ENCODE measurements at places on chromosomes 4 and X.

DNA sequence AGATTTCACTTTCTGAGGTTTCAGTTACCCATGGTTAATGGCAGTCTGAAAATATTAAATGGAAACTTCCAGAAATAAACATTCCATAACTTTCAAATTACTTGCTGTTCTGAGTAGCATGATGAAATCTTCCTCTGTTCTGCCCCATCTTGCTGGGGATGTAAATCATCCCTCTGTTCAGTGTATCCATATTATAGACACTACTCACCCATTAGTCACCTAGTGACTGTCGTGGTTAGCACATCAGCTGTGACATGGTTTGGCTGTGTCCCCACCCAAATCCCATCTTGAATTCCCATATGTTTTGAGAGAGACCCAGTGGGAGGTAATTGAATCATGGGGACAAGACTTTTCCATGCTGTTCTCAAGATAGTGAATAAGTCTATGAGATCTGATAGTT is 125.5 kb upstream of the GIMD1 start:
- no peak for DNase-seq

GRCh38 chr4:158182736-158183135 is 9.9 kb upstream of the GASK1B start:
- DNase-seq, result no peak

- DNase-seq, result no peak
These were observed 1.6 kb downstream of the KIT start for GRCh38 chr4:54659313-54659712.

GRCh38 chrX:115409551-115409950 is 120.0 kb downstream of the LUZP4 start:
- DNase-seq, result no peak

DNA sequence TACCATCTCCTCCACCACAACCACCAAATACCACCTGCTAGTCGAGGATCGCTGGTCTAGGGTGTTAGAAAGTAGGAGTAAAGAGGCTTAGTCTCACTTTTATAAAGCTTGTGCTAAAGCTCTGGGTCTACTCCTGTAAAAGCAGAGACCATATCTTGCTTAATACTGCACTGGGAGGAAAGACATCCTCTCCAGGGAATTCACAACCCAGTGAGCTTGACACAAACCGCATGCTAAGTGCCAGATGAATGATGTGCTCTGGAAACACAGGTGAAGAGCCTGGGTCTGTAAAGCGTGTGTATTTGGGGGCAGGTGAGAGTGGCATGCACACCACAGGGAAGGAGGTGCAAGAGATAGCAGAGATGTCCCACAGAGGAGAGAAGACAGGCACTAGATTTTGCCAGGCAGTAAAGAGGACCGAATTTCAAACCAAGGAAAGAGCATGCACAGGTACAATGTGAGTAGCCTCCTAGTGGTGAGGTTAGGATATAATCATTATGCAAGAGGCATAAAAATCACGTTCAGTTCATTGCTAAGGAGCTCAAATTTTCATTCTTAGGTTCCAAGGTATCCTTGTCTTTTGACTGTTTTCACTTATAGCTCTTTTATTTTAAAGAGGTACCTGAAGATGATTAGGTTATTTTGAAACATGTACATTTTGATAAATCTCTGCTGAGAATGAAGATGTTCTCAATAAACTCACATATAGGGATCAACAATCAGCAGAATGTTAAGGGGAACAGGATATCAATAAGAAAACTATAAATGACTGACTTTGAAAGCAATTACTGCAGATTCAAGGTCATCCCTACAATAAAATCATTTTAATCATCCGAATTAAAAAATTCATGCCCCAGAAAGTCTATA is 20.7 kb downstream of the TAPT1 start:
- DNase-seq, result no peak

GRCh38 chrX:39654183-39654925 is 443.4 kb downstream of the BCOR start:
- no peak for DNase-seq

DNA sequence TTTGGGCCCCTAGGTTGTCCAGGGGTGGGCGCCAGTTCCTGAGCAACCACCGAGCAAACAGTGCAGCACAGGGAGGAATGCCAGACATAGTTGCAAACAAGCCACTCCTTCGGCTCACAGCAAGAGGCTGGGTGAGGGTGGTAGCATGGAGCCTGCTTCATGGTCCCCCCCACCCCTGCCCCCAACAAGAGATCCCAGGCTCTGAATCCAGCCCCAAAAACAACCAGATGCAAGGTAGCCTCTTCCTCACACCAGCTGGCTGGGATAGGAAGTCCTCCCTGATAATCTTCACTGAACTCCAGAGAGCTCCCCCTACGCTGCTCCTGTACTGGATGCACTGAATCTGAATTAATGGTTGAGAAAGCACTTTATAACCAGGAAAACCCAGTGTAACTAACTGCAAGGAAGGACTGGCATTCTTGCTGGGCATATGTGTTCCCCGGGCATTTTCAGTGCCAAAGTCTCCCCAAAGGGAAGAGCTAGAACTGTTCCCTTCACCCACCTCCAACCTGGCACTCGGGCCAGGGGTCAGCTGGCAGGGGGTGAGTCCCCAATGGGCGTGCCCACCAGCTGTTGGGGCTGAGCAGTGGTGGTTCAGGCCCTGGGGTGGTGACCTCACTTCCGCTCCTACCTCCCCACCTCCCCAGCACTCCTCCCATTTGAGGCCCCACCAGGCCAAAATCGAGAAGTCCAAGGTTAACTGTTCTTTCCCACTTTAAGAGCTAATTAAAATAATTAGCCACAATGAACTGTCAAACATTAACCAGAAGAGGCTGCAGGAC is 1.5 kb downstream of the ELF4 start:
- DNase-seq, result no peak

- DNase-seq, result no peak
These were observed 47.1 kb downstream of the FAM13A start for GRCh38 chr4:89009761-89010369.

GRCh38 chr4:47065051-47065481 is 33.7 kb downstream of the GABRB1 start:
- no peak for DNase-seq

DNA sequence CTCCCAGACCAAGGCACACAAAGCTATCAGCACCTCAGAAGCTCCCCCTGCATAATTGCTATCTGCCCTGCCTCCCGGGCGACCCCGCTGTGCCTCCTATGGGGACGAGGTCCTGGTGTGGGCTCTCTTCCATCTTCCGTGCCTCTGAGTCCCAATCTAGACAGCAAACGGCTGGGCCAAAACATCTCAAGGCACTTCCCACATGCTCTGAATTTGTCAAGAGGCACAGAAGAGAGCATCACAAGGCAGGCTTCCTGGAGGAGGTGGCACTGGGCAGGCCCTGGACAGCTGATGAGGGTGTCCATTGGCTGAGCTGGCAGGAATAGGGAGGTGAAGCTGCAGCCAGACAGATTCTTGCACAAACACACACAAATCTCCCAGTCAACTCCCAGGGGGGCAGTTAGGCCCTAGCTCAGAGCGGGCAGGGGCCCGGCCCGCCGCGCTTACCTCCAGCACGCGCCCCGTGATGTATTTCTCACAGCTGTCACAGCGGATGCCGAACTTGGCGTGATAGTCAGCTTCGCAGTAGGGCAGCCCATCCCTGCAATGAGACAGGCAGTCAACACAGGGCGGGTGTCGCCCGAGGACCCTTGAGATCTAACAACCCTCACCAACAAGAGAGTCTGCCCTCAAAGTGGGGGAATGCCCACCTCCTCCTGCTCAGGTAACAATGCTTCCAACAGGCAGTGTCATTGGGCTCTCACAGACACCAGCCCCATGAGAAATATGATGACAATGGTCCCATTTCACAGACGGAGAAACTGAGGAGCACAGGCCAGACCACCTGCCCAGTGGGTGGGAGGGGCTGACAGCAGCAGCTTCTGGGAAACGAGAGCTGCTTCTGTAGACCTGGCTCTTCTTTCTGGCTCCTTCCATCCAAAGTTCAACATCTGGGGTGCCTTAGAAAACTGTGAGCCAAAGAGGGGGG is 81.2 kb downstream of the ABLIM2 start:
- no peak for DNase-seq

- no peak for DNase-seq
These were observed 28.4 kb downstream of the CXCL1 start for GRCh38 chr4:73897380-73898136.

DNA sequence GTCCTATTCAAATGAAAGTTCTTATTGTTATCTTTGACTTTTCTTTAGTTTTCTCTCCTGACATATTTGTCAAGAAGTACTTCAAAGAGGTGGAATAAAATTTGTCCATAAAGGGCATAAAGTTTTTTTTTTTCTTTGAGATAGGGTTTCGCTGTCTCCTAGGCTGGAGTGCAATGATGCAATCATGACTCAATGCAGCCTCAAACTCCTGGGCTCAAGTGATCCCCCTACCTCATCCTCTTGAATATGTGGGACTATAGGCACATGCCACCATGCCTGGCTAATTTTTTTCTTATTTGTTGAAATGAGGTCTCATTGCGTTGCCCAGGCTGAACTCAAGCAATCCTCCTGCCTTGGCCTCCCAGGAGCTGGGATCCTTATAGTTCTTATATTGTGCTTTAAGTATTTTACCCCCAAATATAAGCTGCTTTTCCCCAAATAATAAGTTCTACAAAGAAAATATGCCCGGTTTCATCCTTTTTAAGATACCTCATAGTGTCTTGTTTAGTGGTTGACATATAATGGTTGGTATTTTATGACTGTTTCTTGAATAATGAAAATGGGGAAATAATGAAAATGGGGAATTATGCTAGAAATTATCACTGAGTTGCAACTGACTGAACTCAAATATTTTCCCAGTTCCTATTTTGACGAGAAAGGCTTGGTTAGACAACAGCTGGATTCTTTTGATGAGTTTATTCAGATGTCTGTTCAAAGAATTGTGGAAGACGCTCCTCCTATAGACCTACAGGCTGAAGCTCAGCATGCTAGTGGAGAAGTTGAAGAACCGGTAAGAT is 11.6 kb downstream of the POLR2B start:
- no peak for DNase-seq

- DNase-seq, result no peak
These were observed 991.8 kb upstream of the SLIT2 start for GRCh38 chr4:19259920-19260319.

GRCh38 chrX:38426785-38427184 is 74.4 kb downstream of the OTC start:
- no peak for DNase-seq

- DNase-seq, result no peak
These were observed 36.8 kb downstream of the TSC22D3 start for GRCh38 chrX:107738768-107739167.

DNA sequence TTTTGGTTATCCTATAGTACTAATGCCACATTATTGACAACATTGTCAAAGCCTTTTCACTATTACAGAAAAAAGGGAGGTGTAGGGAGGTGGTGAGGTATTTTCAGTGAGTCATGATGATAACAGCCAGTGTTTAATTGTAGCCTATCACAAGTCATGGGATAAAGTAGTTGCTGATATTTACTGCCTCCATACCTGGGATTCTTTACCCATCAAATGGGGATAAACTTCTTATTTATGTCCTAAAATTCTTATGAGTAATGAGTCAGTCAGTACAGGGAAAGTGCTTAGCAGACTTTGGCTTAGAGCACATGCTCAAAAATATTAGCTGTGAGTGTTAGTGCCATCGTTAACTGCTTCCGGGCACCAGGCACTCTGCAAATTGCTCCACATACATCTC is 25.7 kb downstream of the ADGRG2 start:
- no peak for DNase-seq

DNA sequence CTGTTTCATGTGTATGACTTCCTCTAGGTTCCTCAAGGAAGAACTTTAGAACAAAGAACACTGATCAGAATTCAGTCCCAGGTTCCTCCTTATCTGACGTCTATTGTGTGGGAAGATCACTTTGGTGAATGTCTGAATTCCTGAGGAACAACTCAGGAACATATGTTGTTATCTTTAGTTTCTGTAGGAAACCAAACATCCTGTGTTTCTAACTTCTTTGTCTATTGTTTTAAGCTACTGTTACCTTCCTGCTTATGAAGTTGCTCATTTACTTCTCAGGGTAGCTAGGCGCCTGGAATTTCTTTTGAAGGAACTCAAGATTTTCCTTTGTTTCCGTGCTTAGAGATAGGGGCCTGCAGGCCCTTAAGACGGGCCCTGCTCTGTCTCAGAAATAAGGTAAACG is 46.2 kb downstream of the MAGEB5 start:
- no peak for DNase-seq

DNA sequence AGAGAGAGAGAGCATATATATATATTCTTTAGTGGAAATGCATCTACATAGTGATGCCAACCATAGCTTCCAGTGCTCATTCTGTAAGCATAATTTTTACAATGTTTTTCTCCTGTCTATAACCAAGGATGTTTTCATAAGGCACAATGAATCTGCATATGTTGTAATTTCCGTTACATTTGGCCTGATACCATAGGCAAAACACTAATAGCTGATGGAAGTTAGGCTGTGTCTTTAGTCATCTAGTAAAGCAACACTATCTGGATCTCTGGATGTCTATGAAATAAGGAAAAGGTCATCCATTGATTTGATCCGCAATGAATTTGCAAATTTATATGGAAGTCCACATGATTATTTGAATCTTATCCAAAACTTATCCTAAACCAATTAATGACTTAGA is 8.1 kb downstream of the PCDH7 start:
- no peak for DNase-seq

- no peak for DNase-seq
These were observed 966.2 kb downstream of the RPA4 start for GRCh38 chrX:97849951-97850350.

GRCh38 chr4:75821966-75822365 is 80.3 kb downstream of the PPEF2 start:
- DNase-seq, result no peak

GRCh38 chr4:85607624-85608023 is 132.7 kb downstream of the ARHGAP24 start:
- no peak for DNase-seq

DNA sequence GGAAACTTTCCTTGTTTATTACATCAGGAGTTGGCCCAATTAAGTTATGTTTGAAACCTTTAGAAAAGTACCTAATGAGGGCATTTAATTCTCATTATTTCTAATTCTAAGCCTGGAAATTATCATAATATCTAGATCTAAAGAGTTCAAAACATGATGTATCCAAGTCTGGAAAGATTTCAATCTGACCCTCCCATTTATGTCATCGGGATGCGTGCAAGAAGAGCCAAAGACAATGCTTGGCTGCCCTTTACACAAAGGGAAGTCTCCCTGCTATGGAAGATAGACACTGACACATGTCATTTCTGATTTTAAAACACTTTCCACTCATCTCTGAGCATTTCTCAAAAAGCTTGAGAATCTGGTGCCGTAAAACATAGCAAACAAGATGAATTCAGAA is 222.4 kb downstream of the ANTXR2 start:
- DNase-seq, result no peak

DNA sequence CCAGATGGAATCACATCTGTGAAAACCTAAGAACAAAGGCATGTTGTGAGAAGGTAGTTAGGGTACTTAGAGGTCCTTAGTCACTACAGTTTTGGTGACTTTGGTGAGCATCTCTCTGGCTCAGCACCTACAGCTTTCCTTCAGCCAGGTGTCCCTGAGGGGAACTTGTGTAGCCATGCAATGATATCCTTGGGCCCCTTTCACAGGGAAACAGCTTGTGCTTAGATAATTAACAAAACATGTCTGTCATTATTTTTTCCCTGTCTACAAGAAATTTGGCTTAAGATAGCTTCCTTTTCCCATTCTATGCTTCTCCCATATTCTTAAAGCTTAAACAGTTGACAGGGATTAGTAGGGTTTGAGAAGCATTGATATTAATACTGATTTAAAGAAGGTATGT is 63.8 kb downstream of the SLC4A4 start:
- DNase-seq, result no peak

- DNase-seq, result no peak
These were observed 12.2 kb downstream of the WDR1 start for GRCh38 chr4:10104211-10104990.

Data from stimulated activated CD4-positive, alpha-beta T cell treated with anti-CD3 and anti-CD28 coated beads, Interleukin-1b, Interleukin-23, amount 100 ng/mL, for 1 hour (primary cell).